ENCODE measurements at places on chromosomes 5 and 9. TPM values are rescaled to one million over a fixed set of nuclear protein-coding genes. Genes with fewer than 3 reads are reported as not detected.

Gene SH2D3C
- total RNA-seq = 0.18 TPM

Gene RMND5B
- 25.8 TPM for total RNA-seq

Gene NEUROG1
- not detected for total RNA-seq

Gene ZBED3
- total RNA-seq = 0.90 TPM

Gene CLIC3
- total RNA-seq = 4.3 TPM

Gene GNAQ
- 104 TPM for total RNA-seq

Gene TUSC1
- total RNA-seq = 10.5 TPM

Gene NOXA1
- 0.36 TPM for total RNA-seq

Gene FGD3
- not detected for total RNA-seq

Gene ADAMTSL2
- not detected for total RNA-seq

Gene PCDHGB1
- 3.1 TPM for total RNA-seq

Gene DMGDH
- 7.3 TPM for total RNA-seq

Gene C5orf47
- not detected for total RNA-seq

Gene ENDOG
- 14.3 TPM for total RNA-seq

Gene TRIM7
- 0.74 TPM for total RNA-seq

Gene PCDHGA11
- 17.8 TPM for total RNA-seq

Gene PRLR
- 1.6 TPM for total RNA-seq

Gene FGF1
- total RNA-seq = 1.2 TPM

Gene CCT5
- total RNA-seq = 168 TPM

Gene FOXD4L3
- not detected for total RNA-seq

Gene HTR1A
- total RNA-seq = not detected

Gene SYNPO
- total RNA-seq = 3.9 TPM

Gene UGT3A1
- total RNA-seq = not detected

Gene PCDHGC5
- total RNA-seq = 7.0 TPM

Gene IL3
- not detected for total RNA-seq

Gene S1PR3
- total RNA-seq = 12.8 TPM

Gene GLRA1
- not detected for total RNA-seq

Gene LHX3
- not detected for total RNA-seq

Gene BRD3
- total RNA-seq = 7.5 TPM

Gene MYOZ3
- total RNA-seq = 0.72 TPM

Gene FOXD4L6
- total RNA-seq = not detected

Gene CLTA
- total RNA-seq = 451 TPM

Gene PCDHGA5
- 1.7 TPM for total RNA-seq

Gene ARID3C
- total RNA-seq = 0.74 TPM

Gene PCAT7
- total RNA-seq = 0.09 TPM

Gene GABRA6
- not detected for total RNA-seq

Gene COL15A1
- 25.1 TPM for total RNA-seq

Gene C5orf52
- not detected for total RNA-seq

Gene SHISAL2B
- total RNA-seq = not detected

Gene ADAMTS16
- not detected for total RNA-seq

Gene PCDHB11
- total RNA-seq = 0.08 TPM

Gene CTNND2
- total RNA-seq = 1.9 TPM

Gene GMCL2
- total RNA-seq = not detected

Gene LCN9
- total RNA-seq = not detected

Gene SHB
- 26.5 TPM for total RNA-seq

Gene GADD45G
- total RNA-seq = 6.1 TPM

Gene TMEM203
- 32.3 TPM for total RNA-seq

All from fibroblast of the aortic adventitia (primary cell).